Adipose tissue (tissue), 3 donors: ENCODE measurements at places on chromosomes 12 and 14. TPM values are rescaled to one million over a fixed set of nuclear protein-coding genes. Genes with fewer than 3 reads are reported as not detected.

The CKAP4 gene
- 26.1 TPM for polyA plus RNA-seq

The NKX2-1 gene
- not detected for polyA plus RNA-seq

The EML5 gene
- 0.21 TPM for polyA plus RNA-seq

The TSPAN11 gene
- polyA plus RNA-seq = 1.8 TPM

The AJUBA gene
- polyA plus RNA-seq = 1.6 TPM

The ISM2 gene
- polyA plus RNA-seq = 0.24 TPM

The KLHL33 gene
- polyA plus RNA-seq = 1.6 TPM

The CCDC59 gene
- polyA plus RNA-seq = 26.0 TPM

The HEBP1 gene
- 104 TPM for polyA plus RNA-seq

The CD163L1 gene
- polyA plus RNA-seq = 2.1 TPM

The USP44 gene
- polyA plus RNA-seq = 1.7 TPM

The KRT78 gene
- polyA plus RNA-seq = not detected

The ANO6 gene
- 59.2 TPM for polyA plus RNA-seq

The MGST1 gene
- 2,281 TPM for polyA plus RNA-seq

The CIROP gene
- not detected for polyA plus RNA-seq

The ACOT2 gene
- polyA plus RNA-seq = 56.7 TPM

The TAS2R13 gene
- not detected for polyA plus RNA-seq

The PAX9 gene
- under 0.01 TPM for polyA plus RNA-seq

The OR6C1 gene
- polyA plus RNA-seq = not detected

The HOXC12 gene
- polyA plus RNA-seq = not detected

The OR4E1 gene
- not detected for polyA plus RNA-seq

The TSPAN8 gene
- 22.3 TPM for polyA plus RNA-seq

The TTC6 gene
- polyA plus RNA-seq = not detected

The RHOJ gene
- 3.9 TPM for polyA plus RNA-seq

The FBLN5 gene
- 229 TPM for polyA plus RNA-seq

The OTOGL gene
- polyA plus RNA-seq = under 0.01 TPM

The APPL2 gene
- 34.8 TPM for polyA plus RNA-seq

The NXPH4 gene
- polyA plus RNA-seq = 3.4 TPM

The CEBPE gene
- polyA plus RNA-seq = not detected

The TAMALIN gene
- polyA plus RNA-seq = 12.6 TPM

The LMNTD1 gene
- polyA plus RNA-seq = not detected

The BATF gene
- 8.5 TPM for polyA plus RNA-seq

The KLRG1 gene
- 4.2 TPM for polyA plus RNA-seq
